Activated CD4-positive, alpha-beta T cell treated with anti-CD3 and anti-CD28 coated beads for 36 hours (primary cell): ENCODE measurements at places on chromosomes 13 and 19.

GRCh38 chr13:71015021-71015420, 852.0 kb downstream of the DACH1 start:
- DNase-seq, result no peak

GRCh38 chr13:79246578-79246949, 159.5 kb downstream of the RBM26 start:
- no peak for DNase-seq

- DNase-seq, result peak; percentile 72
These were observed 2.7 kb downstream of the ADGRE5 start for GRCh38 chr19:14383661-14384555.

DNA sequence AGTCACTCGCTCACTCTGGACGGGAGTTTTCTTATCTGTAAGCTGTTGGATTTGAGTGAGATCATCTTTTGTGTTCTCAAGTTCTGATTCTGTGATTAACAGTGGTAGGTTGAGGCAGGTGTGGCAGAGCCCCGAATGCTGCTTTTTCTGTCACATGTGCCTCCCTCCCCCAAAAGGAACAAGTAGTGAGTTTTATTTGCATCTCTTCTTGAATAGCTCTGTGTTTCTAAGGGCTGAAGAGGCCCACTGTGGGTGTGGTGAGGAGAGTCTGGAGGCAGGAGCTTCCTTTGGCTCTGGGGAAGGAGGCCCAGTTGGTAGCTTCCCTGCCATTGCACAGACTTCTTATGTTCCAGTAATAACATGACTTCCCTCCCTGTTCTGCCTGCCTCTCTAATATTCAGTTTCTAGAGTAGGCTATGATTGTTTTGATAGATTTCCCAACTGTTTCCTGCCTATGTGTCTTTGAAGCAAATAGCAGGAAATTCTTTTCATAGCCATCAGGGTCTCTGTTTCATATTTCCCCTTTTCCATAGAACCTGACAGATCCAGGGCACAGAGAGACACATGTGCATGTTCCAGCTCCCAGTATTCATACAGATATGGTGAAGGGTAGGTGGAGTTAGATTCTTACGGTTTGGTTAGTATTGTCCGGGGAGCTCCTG, 23.9 kb upstream of the CXCL17 start:
- DNase-seq, result no peak

GRCh38 chr13:113744197-113745000, 14.6 kb upstream of the TMEM255B start:
- DNase-seq, result no peak

DNA sequence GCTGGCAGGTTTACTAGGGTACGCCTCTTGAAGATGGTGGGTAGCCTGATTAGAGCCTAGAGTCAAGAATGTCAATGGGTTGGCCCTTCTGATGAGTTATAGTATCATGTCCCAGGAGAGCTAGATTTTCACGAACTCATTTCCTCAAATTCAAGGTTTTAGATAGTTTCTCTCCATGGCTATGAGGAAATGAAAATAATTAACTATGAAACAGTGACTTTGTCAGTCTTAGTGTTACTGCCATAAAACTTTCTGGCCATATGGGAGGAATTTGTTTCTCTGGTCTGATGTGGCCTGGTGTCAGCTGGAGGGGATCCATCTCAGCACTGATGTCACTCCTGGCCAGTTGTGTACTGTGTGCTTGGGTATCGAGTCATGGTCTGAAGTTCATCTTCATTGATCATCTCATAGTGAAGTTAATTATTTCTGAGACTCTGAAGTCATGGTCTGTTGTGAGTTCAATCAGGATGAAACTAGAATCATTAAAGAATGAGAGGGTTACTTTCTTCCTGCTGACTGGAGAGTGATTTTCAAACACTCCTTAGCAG, 49.4 kb upstream of the TNFSF11 start:
- no peak for DNase-seq

DNA sequence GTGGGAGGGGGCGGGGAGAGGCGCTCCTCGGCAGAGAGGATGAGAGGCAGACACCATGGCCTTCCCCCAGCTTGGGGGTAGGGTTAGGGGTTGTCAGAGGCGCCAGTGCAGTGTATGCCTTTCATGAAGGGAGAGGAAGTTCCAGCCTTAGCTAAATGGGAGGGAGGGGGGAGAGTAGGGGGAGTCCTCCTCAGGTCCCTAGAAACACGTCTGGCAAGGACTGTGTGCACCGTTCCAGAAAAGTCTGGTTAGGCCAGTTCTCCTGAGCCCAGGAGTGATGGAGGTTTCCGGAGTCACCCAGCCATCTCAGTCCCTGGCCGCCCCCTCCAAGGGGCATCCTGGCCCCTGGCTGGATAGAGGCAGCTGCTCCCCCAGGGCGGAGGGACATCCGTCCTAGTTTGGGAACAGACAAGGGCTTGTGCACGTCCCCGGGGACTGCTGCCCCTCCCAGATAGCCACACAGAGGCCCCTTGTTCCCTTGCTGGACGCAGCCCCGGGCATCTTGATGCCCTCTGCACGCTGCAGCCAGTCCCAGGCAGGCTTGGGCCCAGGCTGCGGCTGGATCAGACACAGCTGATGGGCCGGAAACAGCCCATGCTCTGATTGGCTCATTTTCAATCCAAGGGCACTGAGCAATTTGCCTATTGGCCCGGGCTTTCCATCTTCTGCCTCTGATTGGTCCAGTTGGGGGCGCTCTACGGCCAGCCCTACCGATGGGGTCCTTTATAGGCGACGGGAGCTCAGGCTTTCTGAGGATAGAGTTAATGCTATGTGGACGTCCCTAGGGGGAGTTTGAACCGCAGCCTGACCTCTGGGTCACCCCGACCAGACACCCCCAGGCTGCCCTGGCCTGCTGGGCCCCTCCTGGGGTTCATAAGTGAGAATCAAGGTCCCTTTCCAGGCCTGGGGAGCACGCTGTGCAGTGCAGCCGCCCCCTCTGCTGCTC, 3.8 kb downstream of the S1PR2 start:
- DNase-seq, result peak; percentile 24

DNA sequence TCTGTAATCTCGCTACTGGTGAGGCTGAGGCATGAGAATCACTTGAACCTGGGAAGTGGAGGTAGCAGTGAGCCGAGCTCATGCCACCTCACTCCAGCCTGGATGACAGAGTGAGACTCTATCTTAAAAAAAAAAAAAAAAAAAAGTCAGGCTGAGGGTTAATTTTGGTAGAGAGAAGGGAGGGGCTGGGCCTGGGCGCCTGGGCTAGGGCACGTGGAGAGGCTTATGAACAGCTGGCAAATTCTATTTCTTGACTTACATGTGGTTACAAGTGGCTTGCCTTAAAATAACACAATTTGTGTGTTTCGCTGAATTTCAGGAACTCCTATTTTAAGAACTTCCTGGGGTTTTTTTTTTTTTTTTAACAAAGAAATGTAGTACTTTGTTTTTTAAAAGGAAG, 47.6 kb upstream of the MAP3K10 start:
- peak; percentile 70 for DNase-seq

DNA sequence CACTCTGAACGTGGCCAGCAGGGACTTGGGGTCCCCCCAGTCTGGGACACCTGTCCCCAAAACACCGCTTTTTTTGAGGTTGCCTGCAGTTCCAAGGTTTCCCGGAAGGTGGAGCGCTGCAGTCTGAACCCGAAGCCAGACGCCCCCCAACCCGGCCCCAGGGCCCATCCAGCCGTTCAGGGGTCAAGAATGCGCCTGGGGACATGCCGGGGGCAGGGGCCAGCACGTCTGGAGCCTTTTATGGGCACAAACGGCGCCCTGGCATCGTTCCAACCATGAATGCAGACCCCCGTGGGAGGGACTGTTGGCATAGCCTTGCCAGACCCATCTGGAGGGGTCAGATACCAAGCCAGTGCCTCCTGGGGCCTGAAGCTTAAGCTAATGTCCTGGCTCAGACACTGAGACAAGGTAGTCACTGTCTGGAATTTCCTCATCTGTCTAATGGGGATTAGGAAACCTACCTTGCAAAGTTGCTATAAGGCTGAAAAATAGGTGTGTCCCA, 6.9 kb downstream of the S1PR5 start:
- DNase-seq, result peak; percentile 74

DNA sequence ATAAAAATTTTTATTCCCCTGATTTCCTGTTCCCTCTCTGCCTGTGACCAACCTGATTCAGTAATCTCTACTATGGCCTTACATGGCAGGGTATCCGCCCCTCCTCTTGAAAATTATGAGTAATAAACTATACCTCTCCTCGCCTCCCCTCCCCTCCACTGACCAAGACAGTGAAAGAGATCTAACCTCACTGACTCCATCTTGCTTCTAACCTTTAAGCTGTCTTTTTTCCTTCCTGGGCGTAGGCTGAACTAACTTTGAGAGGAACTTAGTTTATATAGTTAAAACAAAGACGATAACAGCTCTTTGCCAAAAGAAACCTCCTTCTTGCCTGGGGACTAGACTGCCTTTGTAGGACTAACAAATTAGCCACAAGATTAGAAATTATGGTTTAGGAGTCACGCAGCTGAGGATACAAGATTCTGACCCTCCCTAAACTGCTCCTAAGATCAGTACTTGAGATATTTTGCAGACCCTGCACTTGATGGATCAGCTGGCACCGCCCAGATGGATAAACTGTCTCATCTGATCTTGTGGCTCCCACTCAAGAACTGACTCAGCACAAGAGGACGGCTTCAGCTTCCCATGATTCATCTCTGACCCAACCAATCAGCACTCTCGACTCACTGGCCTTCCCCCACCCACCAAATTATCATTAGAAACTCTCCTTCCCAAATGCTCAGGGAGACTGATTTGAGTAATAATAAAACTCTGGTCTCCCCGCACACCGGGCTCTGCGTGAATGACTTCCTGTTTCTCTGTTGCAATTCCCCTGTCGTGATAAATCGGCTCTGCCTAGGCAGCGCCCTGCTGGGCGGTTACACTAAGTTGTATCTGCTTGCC, 187.1 kb downstream of the TDRD3 start:
- peak; percentile 32 for DNase-seq

DNA sequence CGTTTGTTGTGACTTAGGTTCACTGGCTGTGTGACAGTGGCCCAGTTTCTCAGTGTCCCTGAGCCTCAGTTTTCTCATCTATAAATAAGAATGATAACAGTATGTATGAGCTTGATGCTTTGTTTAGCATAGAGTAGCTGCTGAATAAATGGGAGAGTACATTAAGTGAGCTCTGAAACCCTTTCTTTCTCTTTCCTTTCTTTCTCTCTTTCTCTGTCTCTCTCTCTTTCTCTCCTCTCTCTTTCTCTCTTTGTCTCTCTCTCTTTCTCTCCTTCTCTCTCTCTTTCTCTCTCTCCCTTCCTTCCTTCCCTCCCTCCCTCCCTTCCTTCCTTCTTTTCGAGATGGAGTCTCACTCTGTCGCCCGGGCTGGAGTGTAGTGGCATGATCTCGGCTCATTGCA, 2.0 kb downstream of the KXD1 start:
- no peak for DNase-seq

DNA sequence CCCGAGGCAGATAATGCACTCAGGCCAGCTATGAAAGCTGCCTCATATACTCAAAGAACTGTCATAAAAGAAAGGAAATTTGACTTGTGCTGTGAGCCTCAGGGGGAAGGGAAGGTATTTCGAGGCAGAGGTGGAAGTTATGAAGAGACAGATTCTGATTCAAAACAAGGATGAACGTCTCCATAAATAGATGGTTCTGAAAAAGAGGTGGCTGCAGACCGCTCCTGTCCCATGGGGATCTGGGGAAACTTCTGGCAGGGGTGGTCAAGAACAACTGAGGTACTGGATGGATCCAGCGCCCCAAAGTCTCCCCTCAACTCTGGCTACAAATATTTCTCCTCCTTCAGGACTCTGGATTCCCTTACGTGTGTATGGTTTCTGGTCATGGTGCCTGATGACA, 168.1 kb upstream of the IRS2 start:
- DNase-seq, result no peak

DNA sequence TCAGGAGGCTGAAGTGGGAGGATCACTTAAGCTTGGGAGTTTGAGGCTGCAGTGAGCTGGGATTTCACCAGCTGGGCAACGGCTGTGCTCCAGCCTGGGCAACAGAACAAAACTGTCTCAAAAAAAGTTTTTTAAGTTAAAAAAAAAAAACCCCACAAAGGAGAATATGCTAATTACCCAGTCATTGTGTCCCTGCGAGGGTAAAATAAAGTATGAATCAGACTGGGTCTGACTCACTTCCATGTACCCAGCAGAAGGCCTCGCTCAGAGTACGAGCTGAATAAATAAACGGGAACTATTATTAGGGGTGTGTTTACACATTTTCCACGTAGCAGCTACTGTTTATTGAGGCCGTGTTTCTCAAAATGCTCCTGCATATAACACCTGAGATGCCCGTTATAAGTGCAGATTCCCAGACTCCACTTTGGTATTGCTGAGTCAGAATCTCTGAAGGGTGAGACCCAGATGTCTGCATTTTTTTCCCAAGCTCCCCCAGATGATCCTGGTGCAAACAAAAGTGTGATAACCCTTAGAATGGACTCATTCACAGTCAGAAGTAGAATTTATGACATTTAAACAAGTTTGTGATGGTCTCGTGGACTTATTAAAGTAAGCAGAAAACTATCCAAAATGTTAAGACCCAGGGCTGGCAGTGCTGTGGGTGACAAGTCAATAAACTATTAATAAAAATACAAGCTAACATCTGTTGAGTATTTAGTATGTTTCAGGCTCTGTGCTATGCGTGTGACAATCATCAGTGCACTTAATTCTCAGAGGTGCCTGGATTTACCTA, 28.2 kb downstream of the KCNC3 start:
- DNase-seq, result peak; percentile 36

- DNase-seq, result no peak
These were observed 12.9 kb downstream of the NACC1 start for GRCh38 chr19:13130886-13131490.

DNA sequence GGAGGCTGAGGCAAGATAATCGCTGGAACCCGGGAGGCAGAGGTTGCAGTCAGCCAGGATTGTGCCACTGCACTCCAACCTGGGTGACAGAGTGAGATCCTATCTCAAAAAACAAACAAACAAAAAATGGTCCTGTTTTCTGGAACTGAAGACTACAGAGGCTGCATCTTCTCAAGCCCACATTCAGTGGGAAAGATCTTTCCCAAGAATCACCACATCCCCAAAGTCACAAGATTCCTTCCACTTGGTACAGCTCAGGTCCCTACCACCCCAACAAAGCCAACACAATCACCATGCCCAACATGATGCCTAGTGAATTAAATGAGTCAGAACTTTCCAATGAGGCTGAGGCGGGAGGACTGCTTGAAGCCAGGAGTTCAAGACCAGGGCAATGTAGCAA, 15.3 kb downstream of the CATSPERG start:
- no peak for DNase-seq

DNA sequence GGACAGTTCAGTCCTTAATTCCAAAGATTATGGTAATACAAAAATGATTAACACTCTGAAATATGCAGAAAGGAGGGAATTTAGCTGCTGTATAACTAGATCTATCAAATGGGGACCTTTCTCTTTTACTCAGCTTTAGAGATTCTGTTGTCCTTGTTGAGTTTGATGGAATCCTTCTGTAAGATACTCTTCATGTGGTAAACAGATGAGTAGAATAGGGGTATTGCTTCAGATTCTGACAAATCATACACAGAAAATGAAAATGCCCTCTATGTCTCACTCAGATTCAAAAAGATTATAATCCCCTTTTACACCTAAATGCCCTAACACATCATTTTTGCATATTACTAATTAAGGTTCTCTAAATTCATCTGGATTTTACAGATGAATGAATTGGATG, 50.7 kb downstream of the ARHGAP35 start:
- DNase-seq, result no peak
